Kidney (tissue), 22 donors: ENCODE measurements at places on chromosomes 12 and 14. TPM values are rescaled to one million over a fixed set of nuclear protein-coding genes. Genes with fewer than 3 reads are reported as not detected.

CLEC2D gene
- total RNA-seq = 22.4 TPM

GRCh38 chr14:75827331-75827730 is 154.5 kb downstream of the TGFB3 start:
- H3K27ac ChIP-seq = no peak overlapping the region
- H3K4me1 ChIP-seq = peaks cover 5% of the 10 kb centered on the region
- H3K4me3 ChIP-seq = no peak overlapping the region
- H3K36me3 ChIP-seq = no peaks in the 10 kb centered on the region
- no peak for DNase-seq
- H3K27me3 ChIP-seq = no peaks in the 10 kb centered on the region

DNA sequence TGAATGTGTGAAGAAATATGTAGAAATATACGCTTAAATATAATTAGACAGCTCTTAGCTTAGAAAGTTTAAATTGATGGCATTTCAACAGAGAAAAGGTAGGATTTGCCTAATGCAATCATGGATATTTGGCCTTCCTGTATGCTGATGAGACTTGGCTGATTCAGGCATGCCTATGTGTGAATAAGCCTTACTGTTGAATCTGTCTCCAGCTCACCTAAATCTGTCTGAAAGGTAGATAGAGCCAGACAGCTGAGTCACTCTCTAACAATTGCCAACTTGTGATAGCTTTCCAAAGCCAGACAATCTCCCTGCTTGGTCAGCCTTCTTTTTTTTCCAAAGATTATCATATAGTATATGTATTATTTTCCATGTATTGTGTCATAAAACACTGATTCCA is 92.8 kb upstream of the FLRT2 start:
- no peaks in the 10 kb centered on the region for H3K36me3 ChIP-seq
- H3K4me1 ChIP-seq = no peaks in the 10 kb centered on the region

GRCh38 chr12:124479680-124480468 is 87.5 kb downstream of the NCOR2 start:
- no peaks in the 10 kb centered on the region for H3K27me3 ChIP-seq
- H3K36me3 ChIP-seq = no peaks in the 10 kb centered on the region
- no peak for DNase-seq
- no peak overlapping the region for H3K4me3 ChIP-seq
- H3K4me1 ChIP-seq = peaks cover 20% of the 10 kb centered on the region

UNC79 gene
- 0.79 TPM for total RNA-seq

DNA sequence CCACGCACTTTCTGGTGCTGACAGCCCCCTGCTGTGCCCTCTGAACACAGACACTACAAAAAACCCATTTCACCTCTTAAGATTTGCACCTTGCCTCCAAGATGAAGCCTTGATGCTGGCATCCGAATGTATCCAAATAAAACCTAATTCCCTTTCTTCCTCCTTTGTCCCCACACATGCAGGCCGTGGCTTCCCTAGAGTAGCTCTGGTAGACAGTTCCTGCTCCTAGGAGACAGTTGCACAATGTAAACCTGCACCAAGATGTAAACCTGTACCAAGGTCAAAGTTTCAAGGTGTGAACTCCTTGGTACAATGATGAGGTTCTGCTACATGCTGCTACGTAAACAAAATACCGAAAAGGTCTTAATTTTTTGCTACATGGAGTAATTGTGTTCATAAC is 625 bp upstream of the ABHD12B start:
- no peak overlapping the region for H3K4me3 ChIP-seq
- no peak overlapping the region for H3K27ac ChIP-seq
- no peaks in the 10 kb centered on the region for H3K4me1 ChIP-seq
- DNase-seq = no peak
- H3K27me3 ChIP-seq = peaks cover 4% of the 10 kb centered on the region

DDX24 gene
- 193 TPM for total RNA-seq

GRCh38 chr12:45312012-45312411 is 96.1 kb downstream of the ANO6 start:
- no peaks in the 10 kb centered on the region for H3K27me3 ChIP-seq
- H3K27ac ChIP-seq = no peak overlapping the region
- DNase-seq = no peak
- H3K4me1 ChIP-seq = peaks cover 11% of the 10 kb centered on the region
- H3K36me3 ChIP-seq = no peaks in the 10 kb centered on the region
- no peak overlapping the region for H3K4me3 ChIP-seq

DNA sequence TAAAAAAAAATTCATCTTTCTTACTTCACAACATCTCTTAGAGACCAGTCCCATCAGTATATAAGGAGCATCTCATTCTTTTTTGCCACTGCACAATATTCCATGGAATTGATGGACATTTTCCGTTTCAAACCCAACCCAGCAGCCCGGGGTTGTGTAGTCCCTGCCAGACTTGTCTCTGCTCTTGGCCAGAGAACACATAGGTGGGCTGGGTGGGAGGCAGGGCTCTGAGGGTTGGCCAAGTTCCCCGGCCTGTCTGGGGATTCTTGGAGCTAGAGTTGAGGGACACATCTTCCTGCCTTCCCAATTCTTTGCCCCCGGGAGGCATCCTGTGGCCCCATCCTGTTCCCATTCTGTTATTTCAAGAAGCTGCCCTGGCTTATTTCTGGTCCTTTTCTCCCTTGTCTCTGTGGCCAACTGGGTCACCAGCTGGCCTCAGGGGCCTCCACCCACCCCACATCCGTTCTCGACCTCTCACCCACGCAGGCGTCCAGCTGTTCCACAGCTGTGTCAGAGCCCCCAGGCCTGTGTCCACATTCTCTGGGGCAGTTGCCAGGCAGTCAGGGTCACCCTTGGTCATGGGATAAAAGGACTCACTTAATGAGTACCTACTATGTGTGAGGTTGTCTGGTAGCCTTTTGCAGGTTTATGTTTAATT is 52.0 kb upstream of the CCDC63 start:
- DNase-seq = no peak
- H3K27ac ChIP-seq = no peak overlapping the region
- no peaks in the 10 kb centered on the region for H3K27me3 ChIP-seq
- no peak overlapping the region for H3K4me3 ChIP-seq
- H3K36me3 ChIP-seq = no peaks in the 10 kb centered on the region

DNA sequence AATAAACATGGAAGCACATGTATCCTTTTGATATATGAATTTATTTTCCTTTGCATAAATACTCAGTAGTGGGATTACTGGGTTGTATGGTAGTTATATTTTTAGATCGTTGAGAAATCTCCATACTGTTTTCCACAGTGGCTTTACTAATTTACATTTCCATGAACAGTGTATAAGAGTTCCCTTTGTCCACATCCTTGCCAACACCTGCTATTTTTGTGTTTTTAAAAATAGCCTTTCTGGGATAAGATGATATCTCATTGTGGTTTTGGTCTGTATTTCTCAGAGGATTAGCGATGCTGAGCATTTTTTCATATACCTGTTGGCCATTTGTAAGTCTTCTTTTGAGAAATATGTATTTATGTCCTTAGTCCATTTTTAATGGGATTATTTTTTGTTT is 329.2 kb upstream of the KITLG start:
- no peak overlapping the region for H3K4me3 ChIP-seq
- DNase-seq = no peak
- no peaks in the 10 kb centered on the region for H3K36me3 ChIP-seq
- H3K27ac ChIP-seq = no peak overlapping the region
- no peaks in the 10 kb centered on the region for H3K4me1 ChIP-seq

GRCh38 chr12:53466640-53467039 is 14.7 kb downstream of the PCBP2 start:
- H3K27ac ChIP-seq = no peak overlapping the region
- no peaks in the 10 kb centered on the region for H3K4me1 ChIP-seq
- H3K36me3 ChIP-seq = peaks cover 90% of the 10 kb centered on the region
- H3K27me3 ChIP-seq = no peaks in the 10 kb centered on the region

GRCh38 chr12:13326076-13326475 is 129.6 kb downstream of the EMP1 start:
- H3K27ac ChIP-seq = no peak overlapping the region
- H3K4me3 ChIP-seq = no peak overlapping the region
- DNase-seq = no peak
- no peaks in the 10 kb centered on the region for H3K27me3 ChIP-seq
- H3K36me3 ChIP-seq = no peaks in the 10 kb centered on the region
- H3K4me1 ChIP-seq = no peaks in the 10 kb centered on the region

DNA sequence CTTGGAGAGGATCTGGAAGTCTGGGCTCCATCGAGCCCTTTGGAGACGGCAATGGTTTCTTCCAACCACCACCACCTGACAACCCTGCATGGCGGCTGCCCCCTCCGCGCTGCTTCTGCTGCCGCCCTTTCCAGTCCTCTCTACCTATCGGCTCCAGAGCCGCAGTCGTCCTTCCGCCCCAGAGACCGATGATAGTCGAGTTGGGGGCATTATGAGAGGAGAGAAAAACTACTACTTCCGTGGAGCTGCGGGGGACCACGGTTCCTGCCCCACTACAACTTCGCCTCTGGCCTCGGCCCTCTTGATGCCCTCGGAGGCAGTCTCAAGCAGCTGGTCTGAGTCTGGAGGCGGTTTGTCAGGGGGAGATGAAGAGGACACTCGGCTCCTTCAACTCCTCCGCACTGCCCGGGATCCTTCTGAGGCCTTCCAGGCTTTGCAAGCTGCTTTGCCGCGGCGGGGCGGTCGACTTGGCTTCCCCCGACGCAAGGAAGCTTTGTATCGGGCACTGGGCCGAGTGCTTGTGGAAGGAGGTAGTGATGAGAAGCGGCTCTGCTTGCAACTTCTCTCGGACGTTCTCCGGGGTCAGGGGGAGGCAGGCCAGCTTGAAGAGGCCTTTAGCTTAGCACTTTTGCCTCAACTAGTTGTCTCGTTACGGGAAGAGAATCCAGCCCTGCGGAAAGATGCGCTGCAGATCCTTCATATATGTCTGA is 499 bp downstream of the TOGARAM1 start:
- H3K4me3 ChIP-seq = peak overlapping the region; percentile 80
- DNase-seq = peak; percentile 88
- no peaks in the 10 kb centered on the region for H3K36me3 ChIP-seq
- H3K27ac ChIP-seq = peak overlapping the region; percentile 71
- H3K27me3 ChIP-seq = no peaks in the 10 kb centered on the region
- peaks cover 13% of the 10 kb centered on the region for H3K4me1 ChIP-seq

DNA sequence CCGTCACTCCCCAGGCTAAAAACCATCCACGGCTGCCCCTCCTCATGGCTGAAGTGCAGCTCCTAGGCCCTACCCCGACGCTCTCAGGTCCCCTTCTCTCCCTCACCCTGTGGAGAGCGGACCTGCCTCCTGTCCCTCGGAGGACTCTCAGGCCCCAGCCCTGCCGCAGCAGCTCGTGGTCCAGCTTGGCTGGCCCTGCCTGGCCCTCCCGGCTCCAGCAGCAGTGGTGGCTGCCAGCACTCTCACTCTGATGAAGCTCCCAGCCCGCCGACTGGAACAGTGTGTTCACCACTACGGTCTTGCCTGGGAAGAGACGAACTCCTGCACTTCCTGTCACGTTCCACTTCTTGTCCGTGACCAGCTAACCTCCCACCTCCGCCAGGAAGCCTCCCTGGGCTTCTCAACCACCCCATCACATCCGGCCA is 11.1 kb downstream of the BAG5 start:
- H3K4me1 ChIP-seq = peaks cover 13% of the 10 kb centered on the region
- peak overlapping the region; percentile 43 for H3K27ac ChIP-seq
- H3K36me3 ChIP-seq = no peaks in the 10 kb centered on the region
- no peaks in the 10 kb centered on the region for H3K27me3 ChIP-seq
- no peak overlapping the region for H3K4me3 ChIP-seq

GRCh38 chr14:77980475-77981321 is 180.8 kb downstream of the ADCK1 start:
- H3K4me3 ChIP-seq = no peak overlapping the region
- DNase-seq = peak; percentile 73
- H3K27me3 ChIP-seq = no peaks in the 10 kb centered on the region

DNA sequence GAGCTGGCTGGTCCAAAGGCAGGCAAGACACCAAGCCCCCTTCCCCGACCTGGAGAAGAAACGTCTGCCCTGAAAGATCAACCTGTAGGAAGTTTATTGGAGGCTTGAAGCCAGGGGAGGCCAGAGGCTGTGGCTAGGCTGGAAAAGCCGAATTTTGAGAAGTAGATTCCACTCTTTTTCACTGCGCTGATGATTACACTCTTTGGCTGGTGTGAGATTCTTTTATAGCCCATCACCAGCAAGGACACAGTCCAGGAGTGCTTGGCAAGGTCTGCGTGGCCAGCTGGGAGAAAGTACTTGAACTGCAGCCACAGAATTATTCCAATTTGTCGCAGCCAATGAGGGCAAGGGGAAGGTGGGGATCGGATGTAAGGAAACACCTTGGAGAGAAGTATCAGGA is 45.0 kb downstream of the SYNE3 start:
- no peaks in the 10 kb centered on the region for H3K36me3 ChIP-seq
- no peak for DNase-seq
- H3K4me1 ChIP-seq = no peaks in the 10 kb centered on the region
- no peaks in the 10 kb centered on the region for H3K27me3 ChIP-seq

DNA sequence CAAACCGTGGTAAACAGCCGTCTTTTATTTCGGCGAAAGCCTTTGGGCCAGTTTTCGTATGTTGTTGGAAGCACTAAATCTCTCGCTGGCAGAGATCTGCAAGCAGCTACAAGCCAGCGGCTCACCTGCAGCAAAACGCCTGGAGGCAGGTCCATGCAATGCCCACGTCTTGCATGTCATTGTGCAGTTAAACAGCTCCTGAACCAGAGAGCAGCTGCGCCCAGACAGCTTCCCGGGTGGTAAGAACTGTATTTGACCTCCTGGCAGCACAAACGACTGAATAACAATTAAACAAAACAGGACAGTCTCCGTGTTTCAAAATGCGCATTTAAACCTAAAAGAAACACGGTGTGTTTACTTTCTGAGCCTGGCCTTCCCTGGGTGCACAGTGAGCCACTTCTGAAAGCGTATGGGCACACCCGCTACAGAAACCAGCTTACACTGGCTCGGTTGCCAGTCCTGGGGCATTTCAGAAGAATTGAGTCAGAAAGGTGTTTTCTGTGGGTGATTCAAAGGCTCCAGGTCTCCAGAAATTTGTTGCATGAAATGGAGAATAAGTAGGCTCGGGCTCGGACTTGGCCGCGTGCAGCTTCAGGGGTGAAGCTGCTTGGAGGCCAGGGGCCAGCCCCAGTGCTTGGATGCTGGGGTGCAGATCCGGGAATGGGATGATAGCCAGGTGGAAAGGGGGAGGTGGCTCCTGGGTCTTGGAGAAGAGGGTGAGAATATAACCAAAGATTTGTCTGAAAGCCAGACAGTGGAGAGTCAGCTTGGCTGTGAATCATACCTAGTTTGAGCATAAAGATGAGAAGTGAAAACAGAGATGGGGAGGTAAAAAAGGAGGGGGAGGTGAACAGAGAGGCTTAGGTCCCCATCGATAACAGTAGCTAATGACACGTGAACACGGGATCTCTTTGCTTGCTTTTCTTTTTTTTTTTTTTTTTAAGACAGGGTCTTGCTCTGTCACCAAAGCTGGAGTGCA is 24.9 kb upstream of the FZD10 start:
- peak; percentile 77 for DNase-seq
- H3K4me1 ChIP-seq = no peaks in the 10 kb centered on the region
- H3K4me3 ChIP-seq = no peak overlapping the region

DNA sequence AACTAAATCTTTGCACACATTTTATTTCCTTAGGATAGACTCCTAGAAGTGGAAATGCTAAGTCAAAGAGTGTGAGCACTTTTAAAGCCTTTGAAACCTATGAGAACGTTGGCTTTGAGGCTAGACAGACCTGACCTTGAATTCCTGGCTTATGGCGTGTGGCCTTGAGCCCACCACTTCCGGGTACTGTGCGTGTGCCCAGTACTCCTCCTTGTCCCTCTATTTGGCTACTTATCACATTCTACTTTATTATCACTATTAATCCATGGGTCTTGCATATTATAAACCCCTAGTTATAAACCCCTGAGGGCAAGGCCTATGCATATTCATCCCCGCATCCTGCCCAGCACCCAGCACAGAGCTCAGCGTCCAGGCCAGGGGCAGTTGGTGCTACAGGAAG is 26.0 kb upstream of the CD27 start:
- H3K4me3 ChIP-seq = no peak overlapping the region
- H3K27me3 ChIP-seq = no peaks in the 10 kb centered on the region
- no peaks in the 10 kb centered on the region for H3K4me1 ChIP-seq
- no peak for DNase-seq
